ENCODE measurements at places on chromosomes 12 and 14. TPM values are rescaled to one million over a fixed set of nuclear protein-coding genes. Genes with fewer than 3 reads are reported as not detected.
A peak's percentile ranks its signal among the peaks of the same experiment; 100 is the strongest.

Gene DDX23
- 59.4 TPM for total RNA-seq

GRCh38 chr14:60339571-60339970, 90.5 kb downstream of the PPM1A start:
- H3K4me3 ChIP-seq = no peak overlapping the region
- H3K4me1 ChIP-seq = no peaks in the 10 kb centered on the region
- no peaks in the 10 kb centered on the region for H3K36me3 ChIP-seq

- no peak overlapping the region for H3K4me3 ChIP-seq
- no peak overlapping the region for H3K27ac ChIP-seq
- no peaks in the 10 kb centered on the region for H3K27me3 ChIP-seq
- no peaks in the 10 kb centered on the region for H3K4me1 ChIP-seq
- DNase-seq = peak; percentile 8
- no peaks in the 10 kb centered on the region for H3K36me3 ChIP-seq
These were observed 630 bp downstream of the NELL2 start for GRCh38 chr12:44875417-44875953.

GRCh38 chr12:96308881-96309280, 91.4 kb downstream of the CDK17 start:
- H3K4me1 ChIP-seq = no peaks in the 10 kb centered on the region
- H3K27ac ChIP-seq = no peak overlapping the region
- no peak overlapping the region for H3K4me3 ChIP-seq
- no peak for DNase-seq
- no peaks in the 10 kb centered on the region for H3K27me3 ChIP-seq

DNA sequence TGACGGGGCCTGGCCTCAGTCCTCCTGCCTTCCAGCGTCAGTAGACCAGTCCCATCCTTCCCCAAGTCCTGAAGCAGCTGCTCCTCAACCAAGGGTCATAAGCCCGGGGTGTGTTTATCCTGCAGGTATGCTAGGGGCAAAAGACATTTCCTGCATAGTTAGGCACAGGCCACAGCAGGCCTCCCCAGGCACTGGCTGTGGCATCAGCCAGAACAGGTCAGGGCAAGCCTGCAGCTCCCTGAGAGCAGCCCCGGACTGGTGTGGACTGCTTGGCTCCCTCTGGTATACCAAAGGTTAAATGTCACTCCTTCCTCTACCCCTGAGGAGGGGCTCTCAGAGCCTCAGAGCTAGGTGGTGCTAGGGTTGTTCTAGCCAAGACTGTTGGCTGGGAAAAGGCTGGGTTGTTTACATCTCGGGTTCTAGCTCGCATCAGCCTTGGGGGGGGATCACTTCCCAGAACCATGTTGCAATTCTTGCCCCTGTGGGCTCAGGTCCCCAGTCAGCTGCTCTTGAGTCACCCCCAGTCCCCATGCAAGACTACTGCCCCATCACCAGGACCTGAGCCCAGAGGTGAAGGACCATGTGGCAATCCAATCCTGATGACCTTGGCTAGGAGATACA, 2.9 kb downstream of the MMP14 start:
- peaks cover 26% of the 10 kb centered on the region for H3K36me3 ChIP-seq
- peak overlapping the region; percentile 9 for H3K27ac ChIP-seq
- H3K4me1 ChIP-seq = peaks cover 15% of the 10 kb centered on the region
- DNase-seq = no peak
- no peaks in the 10 kb centered on the region for H3K27me3 ChIP-seq

- no peak overlapping the region for H3K27ac ChIP-seq
- DNase-seq = no peak
- no peak overlapping the region for H3K4me3 ChIP-seq
- no peaks in the 10 kb centered on the region for H3K27me3 ChIP-seq
- H3K36me3 ChIP-seq = no peaks in the 10 kb centered on the region
- H3K4me1 ChIP-seq = peaks cover 7% of the 10 kb centered on the region
These were observed 3.2 kb downstream of the SIX4 start for GRCh38 chr14:60720962-60721325.

DNA sequence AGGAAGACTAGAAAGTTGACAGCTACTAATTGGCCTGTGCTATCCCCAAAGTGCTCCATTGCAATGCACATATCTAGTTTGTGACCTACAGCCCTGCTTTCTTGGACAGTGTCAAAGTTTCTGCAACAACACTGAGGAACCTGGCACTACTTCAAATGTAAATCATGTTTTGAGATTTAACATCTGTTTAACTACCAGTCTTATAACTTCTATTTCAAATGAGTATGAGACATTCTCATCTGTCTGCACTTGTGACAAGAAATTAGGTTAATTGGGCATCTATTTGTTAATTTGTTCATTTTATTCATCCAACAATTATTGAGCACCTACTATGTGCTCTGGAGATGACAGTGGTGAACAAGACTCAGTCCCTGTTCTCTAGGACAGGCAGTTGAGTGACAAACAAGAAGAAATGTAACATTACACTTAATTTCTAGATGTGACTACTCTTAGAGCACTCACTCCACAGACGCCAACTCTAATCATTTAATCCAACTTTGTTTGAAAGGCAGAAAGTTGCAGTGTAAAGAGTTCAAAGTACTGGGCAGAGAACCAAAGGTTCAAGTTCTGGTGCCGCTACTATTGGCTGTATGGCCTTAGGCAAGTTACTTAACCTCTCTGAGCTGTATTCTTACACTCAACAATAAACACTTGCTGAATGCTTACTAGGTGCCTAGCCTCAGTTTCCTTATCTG, 74.8 kb downstream of the HECTD4 start:
- H3K4me3 ChIP-seq = no peak overlapping the region
- no peak overlapping the region for H3K27ac ChIP-seq
- no peak for DNase-seq
- H3K4me1 ChIP-seq = peaks cover 10% of the 10 kb centered on the region
- no peaks in the 10 kb centered on the region for H3K27me3 ChIP-seq
- peaks cover 2% of the 10 kb centered on the region for H3K36me3 ChIP-seq

DNA sequence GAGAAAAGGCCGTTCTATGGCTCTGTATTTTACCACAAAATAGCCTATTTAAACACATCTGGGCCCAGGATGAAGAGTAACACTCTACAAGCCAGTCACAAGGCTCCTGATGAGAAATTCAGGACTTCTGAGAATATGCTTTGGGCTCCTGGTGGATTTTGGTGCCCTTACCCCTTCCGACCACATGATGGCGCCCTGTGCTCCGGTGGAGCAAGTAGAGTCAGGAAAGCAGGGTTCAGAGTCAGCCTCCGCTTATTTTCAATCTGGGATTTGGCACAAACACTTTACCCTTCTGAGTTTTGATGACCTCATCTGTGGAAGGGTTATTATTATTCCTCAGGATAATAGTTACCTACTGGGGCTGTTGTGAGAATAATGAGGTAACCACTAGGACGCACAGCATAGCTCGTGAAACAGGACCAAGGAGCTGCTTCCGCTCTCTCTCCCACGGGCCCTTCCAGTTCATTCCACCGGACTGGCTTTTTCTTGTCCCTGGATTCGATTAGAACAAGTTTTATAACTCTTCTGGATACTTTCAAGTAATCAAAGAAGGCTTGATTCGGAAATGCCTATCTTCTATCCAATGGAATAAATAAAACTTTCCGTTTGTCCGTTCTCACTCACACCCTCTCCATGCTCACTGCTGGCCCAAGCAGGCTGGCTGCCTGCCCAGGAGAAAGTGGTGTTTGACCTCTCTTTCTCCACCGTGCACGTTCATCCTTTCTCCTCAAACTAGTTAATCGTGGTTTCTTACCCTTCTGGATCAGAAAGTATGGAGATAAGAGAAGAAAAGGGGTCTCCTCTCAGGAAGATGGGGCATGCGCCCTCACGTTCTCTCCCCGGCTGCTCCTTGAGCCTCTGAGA, 104.6 kb downstream of the GALC start:
- H3K4me3 ChIP-seq = no peak overlapping the region
- no peaks in the 10 kb centered on the region for H3K36me3 ChIP-seq
- H3K27ac ChIP-seq = no peak overlapping the region
- H3K27me3 ChIP-seq = no peaks in the 10 kb centered on the region
- DNase-seq = peak; percentile 74
